ENCODE measurements at places on chromosomes 4 and X.

DNA sequence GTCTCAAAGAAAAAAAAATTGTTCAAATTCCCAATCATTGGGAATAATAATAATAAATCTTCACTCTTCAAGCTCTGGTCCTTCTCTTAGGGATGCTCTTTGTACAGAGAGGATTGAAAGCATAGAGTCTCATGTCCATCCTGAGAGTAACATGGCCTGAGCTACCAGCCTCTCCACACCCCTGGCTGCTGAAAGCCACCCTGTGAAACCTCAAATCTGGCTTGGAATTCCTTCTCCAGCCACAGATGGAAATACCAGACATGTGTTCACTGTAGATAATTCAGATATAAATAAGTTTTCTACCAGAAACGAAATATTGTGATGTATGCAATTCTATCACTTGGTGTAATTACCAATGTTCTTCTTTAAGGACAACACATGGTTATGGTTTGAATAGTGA is 140.6 kb downstream of the ARSF start:
- no peak for DNase-seq

DNA sequence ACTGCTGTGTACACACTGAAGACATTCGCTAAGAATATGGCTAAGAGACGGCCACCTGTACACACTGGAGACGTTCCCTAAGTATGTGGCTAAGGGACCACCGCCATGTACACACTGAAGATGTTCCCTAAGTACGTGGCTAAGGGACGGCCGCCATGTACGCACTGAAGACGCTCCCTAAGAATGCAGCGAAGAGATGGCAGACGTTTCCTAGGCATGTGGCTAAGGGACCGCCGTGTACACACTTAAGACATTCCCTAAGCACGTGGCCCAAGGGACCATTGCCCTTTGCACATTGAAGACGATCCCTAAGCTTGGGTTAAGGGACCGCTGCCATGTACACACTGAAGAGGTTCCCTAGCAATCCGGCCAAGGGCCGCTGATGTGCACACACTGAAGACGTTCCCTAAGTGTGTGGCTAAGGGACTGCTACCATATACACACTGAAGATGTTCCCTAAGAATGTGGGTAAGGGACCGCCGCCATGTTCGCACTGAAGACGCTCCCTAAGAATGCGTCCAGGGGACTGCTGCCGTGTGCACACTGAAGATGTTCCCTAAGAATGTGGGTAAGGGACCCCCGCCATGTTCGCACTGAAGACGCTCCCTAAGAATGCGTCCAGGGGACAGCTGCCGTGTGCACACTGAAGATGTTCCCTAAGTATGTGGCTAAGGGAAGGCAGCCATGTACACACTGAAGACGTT is 36.7 kb downstream of the DHRSX start:
- DNase-seq: peak; percentile 14

GRCh38 chrX:129877401-129877800 is 28.6 kb upstream of the UTP14A start:
- peak; percentile 39 for DNase-seq

- DNase-seq: no peak
These were observed 70.6 kb downstream of the TNIP2 start for GRCh38 chr4:2685541-2685940.

DNA sequence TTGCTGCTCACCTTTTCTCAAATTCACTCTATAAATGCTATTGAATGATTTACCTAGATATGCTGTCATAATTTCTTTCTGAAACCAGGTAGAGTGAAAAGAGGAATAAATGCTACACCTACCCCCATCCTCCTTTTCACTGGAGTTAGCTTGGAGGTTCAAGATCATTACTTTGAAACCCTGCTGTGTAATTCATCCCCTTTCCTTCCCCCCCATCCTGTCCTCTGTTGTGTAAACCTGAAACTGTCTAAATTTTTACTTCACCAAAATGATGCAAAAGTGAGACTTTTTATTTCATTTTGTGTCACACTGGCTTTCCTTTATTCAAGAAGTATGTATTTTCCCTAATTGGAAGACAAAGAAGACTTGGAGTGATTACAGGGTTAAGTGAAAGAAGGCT is 5.4 kb downstream of the ZCCHC18 start:
- no peak for DNase-seq

GRCh38 chr4:80154545-80154933 is 42.8 kb upstream of the PRDM8 start:
- DNase-seq: no peak

DNA sequence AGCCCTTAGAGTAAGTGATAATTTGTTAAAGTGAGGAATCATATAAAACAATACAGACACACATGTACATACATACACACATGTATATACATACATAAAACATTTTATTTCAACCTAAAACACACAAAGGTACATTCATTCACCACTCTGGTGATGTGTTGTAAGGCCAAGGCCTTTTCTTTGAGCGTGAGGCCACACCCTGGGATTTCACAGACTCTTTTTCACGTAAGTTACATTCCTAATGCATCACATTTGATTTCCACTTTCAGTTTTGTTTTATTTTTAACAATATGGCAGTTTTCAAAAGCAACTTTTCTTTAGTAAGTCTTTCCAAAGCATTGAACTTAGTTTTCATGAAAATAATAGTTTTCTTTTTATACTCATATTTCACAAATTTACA is 170.7 kb downstream of the COL4A6 start:
- DNase-seq: no peak

DNA sequence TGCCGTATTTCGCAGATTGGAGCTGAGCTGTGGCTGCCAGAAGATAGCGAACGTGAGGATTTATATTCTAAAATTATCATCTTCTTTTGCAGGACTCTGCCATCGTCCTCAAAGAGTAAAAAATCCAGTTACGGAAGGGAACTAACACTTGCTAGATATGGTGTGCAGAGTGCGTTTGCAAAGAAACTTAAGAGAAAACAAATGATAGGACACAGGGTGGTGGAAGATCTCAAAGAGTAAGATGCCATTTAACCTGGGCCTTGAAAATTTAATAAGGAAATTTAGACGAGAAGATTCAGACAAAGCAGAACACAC is 566 bp downstream of the LARP7 start:
- DNase-seq: no peak

- DNase-seq: no peak
These were observed 141.3 kb downstream of the MGST2 start for GRCh38 chr4:139806929-139807328.

- no peak for DNase-seq
These were observed 68.1 kb downstream of the FAM53A start for GRCh38 chr4:1615786-1616556.

DNA sequence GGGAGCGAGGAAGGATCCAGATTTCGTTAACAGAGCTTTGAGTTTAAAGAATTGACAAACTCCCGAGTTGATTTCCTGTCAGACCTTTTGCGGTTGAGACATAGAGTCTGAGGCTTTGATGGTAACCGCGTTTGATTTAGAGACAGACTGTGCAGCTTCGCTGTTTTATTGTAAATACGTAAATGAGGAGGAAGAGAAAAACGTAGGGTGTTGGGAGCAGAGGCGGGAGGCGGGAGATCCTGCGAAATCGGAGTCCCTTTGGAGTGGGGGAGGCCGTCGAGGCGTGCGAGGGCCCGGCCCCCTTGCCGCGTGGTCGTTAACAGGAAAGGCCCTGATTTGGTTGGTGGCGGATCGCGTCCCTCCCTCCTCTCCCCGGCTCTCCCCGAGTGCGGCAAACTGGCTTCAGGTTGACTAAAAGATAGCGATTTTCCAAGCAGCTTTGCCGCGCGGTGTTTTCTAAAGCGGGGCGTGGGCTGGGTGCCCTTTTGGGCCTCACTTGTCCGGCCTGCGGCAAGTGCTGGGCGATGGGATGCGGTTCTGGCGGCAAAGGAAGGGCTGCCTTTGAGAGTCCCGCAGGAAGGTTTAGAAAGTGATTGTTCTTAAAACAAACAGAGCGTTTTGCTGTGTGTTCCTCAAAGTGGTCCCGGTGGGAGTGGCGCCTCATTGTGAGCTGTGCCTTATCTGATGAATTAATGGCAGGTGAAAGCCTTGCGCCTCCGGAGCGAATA is 857 bp downstream of the SCML1 start:
- DNase-seq: peak; percentile 30

DNA sequence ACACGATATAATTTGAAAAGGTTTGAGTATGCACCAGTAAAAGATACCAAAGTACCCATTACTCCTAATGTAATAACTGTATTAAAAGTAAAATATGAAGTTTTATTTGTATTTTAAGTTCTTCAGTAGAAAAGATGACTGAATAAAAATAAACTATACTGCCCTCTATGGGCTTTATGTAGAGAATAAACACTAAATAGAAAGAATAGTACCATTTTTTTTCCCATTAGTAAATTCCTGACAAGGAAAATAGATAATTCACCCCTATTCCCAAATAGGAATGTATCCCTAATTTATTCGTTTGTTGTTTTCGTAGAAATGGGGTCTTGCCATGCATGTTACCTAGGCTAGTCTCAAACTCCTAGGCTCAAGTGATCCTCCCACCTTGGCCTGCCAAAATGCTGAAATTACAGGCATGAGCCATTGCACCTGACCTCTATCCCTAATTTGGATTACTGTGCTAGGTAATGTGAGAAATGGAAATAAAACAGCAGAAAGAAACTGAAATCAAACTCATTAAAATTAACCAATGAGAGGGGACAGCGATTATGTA is 73.6 kb upstream of the COX18 start:
- DNase-seq: no peak
